ENCODE measurements at places on chromosomes 6 and 20.

DNA sequence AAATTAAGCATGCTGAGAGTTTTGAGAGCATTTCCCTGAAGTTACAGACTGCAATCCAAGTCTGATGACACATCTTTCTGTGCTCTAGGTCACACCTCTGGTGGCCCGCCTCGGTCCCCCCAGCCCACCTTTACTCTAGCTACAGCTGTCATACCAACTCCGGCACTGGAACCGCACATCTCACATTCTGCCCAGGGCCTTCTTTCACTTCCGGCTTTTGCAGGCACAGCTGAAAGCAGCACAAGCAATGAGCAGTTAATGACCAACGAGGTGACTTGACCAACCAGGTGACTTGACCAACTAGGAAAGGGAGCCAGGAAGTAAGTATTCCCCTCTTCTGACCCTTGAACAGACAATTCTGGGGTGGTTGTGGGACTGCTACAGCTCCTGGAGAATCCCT, 88.6 kb upstream of the MOCS1 start:
- DNase-seq, result no peak

- DNase-seq, result no peak
These were observed 107.7 kb downstream of the CD109 start for GRCh38 chr6:73803562-73804241.

- DNase-seq, result no peak
These were observed 147.9 kb downstream of the SOX4 start for GRCh38 chr6:21741221-21742109.

- no peak for DNase-seq
These were observed 57.5 kb downstream of the RIN2 start for GRCh38 chr20:19815553-19815991.

- DNase-seq, result no peak
These were observed 16.1 kb upstream of the RIPOR2 start for GRCh38 chr6:24951811-24952299.

GRCh38 chr6:20252311-20252710, 40.0 kb upstream of the MBOAT1 start:
- DNase-seq, result no peak

GRCh38 chr6:52115891-52116604, 28.6 kb upstream of the PKHD1 start:
- DNase-seq, result no peak

- no peak for DNase-seq
These were observed 292.6 kb upstream of the MARCKS start for GRCh38 chr6:113564371-113565171.

GRCh38 chr20:39214828-39215227, 252.7 kb downstream of the DHX35 start:
- no peak for DNase-seq

DNA sequence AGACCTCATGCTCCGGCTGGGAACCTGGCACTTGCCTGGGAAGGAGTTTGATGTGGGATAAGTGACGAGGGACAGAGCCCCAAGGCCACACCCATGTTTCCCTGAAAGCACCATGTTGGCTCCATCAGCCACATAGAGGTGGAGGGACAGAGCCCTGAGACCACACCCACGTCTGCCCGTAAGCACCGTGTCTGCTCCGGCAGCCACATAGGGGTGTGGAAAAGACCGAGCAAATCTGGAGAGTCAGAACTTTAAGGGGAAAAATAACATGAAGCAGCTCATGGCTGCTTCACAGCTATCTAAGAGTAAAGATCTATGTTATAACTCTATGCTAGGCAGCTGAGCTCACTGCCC, 15.3 kb downstream of the SLCO4A1 start:
- DNase-seq, result no peak

GRCh38 chr6:31782126-31782855, 5.2 kb upstream of the VWA7 start:
- DNase-seq, result no peak

GRCh38 chr20:37490663-37491350, 30.2 kb upstream of the NNAT start:
- no peak for DNase-seq
